ENCODE measurements at places on chromosomes 11 and 22.

DNA sequence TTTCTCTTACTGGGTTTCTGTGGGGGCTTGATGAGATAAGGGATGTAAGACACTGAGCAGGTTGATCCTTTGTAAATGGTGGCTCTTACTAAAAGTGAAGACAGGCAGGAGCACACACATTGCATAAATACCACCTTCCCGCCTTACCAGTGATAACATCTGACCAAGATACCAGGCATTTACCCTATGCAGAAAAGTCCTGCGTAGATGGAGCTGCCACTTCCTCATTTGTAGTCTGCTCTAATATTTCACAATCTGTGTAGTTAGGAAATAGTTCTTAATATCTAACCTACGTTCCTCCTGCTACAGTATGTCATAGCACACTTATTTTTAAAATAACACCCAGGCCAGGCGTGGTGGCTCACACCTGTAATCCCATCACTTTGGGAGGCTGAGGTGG is 23.9 kb upstream of the SWAP70 start:
- H3K36me3 ChIP-seq: no peaks in the 10 kb centered on the region
- H3K27ac ChIP-seq: peak overlapping the region; percentile 53
- H3K4me3 ChIP-seq: no peak overlapping the region

DNA sequence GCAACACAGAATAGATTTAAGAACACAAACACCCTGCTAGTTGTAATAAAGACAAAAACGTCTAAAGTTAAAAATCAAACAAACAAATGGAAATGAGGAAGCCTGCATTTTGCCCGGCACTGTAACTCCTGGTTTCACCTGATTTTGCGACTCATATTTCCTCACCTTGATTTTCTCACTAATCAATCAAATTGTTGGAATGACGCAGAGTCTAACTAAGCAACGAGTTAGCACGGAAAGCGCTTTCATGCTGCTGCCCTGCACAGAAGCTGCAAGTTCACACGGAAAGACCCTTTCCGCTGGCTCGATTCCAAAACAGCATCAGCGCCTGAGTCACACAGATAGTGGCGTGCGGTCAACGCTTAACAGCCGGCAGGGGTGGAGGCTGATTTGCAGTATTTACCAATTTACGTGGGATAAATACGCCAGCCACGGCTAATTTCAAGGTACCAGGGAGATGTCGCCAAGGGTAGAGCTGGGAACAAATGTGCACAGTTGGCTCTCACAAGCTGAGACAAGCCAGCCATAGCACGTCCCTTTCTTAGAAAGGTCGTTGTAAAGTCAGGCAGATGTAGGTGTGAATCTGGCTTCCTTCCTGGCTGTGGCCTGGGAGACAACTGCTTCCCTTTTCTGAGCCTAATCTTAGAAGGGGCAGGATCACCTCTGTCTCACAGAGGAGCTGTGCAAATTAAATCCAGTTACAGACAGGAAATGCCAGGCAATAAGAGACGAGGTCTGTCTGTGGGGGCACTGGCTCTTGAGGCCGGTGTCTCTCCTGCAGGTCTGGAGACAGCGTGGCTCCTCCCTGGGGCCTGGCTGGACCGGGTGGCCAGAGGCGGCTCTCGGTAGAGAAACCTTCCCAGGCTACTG is 76.9 kb upstream of the TTLL12 start:
- ATAC-seq: peak; percentile 20
- H3K4me3 ChIP-seq: no peak overlapping the region
- H3K27me3 ChIP-seq: peaks cover 3% of the 10 kb centered on the region
- no peaks in the 10 kb centered on the region for H3K4me1 ChIP-seq

DNA sequence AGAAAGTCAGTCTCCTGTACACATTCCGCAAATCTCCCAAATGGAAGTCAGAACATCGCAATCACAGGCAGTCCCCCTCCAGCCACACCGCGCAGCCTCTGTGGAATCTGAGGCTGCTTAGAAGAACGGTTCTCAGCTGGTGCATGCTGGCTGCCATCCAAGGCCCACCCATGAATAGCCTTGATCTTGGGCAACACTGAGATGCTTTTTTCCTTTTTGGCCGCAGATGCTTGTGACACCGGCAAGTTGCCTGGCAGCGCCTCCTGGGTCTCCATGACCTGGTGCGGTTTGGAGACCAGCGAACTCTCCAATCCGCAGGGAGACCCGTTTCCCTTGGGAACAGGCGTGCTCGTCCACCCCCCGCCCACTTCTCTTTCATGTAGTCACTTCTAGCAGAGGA is 26.3 kb upstream of the PHF21B start:
- no peaks in the 10 kb centered on the region for H3K36me3 ChIP-seq
- H3K4me1 ChIP-seq: no peaks in the 10 kb centered on the region
- H3K4me3 ChIP-seq: no peak overlapping the region
- peaks cover 37% of the 10 kb centered on the region for H3K27me3 ChIP-seq

DNA sequence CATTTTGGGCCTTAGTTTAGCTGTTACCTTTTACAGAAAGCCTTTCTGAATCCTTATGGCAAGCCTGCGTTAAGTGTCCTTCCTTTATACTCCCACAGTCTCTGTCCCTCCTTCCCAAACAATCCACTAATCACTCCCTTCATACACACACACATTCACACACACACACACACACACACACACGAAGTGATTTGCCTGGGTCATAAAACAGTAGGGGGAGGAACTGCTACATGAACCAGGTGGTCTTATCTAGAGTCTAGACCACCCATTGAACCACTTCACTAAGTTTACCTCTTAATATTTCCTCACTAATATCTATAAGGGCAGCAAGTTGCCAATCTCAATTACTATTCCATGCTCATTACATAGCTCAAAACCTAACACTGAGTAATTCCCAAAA is 196.7 kb upstream of the GUCY1A2 start:
- no peak for ATAC-seq
- H3K27ac ChIP-seq: no peak overlapping the region
- no peaks in the 10 kb centered on the region for H3K36me3 ChIP-seq
- H3K4me3 ChIP-seq: no peak overlapping the region
- no peaks in the 10 kb centered on the region for H3K27me3 ChIP-seq
- no peaks in the 10 kb centered on the region for H3K4me1 ChIP-seq

DNA sequence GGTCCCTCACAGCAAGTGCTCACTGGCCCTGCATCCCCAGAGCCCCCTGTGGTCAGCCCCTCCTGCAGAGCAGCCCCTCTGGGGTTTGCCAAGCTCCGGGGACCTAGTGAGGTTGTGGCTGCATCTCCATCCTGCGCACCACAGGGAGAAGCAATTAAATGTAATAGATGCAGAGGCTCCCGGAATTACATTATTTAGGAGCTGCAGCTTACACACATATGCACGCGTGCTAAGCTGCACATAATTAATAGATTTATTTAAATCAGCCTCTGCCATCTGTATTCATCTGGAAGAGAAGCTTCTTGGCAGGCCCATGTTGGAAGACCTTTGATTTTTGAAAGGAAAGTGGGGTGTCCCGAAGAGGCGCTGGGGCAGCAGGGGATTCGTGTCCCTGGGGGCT is 1271.5 kb downstream of the BRD1 start:
- no peaks in the 10 kb centered on the region for H3K4me1 ChIP-seq
- H3K27me3 ChIP-seq: peaks cover 56% of the 10 kb centered on the region
- no peak overlapping the region for H3K27ac ChIP-seq
- no peak for ATAC-seq
- no peak overlapping the region for H3K4me3 ChIP-seq
- H3K36me3 ChIP-seq: no peaks in the 10 kb centered on the region

DNA sequence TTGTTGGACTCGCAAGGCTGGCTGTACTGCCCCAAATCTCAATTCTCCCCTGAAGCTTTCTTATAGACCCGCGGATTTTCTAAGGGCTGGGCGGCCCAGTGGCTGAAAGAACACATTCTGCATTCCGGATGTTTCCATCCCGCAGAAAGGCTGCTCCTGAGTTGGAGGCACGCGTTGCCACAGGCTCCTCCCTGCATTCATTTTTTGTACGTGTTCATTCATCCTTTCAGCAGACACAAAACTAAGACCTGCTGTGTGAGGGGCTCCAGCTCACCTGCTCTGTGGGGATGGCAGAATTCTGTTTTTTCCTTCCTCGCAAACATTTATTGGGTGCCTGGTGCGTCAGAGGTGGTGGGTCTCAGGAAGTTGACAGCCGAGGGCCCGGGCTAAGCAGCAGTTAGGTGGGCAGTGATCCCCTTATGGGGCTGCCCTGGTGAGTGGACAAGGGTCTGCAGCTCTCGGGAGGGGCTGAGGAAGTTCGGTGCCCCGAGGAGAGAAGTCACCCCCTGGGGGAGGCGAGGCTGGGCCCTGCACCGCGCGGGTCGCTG is 23.7 kb downstream of the SHANK3 start:
- no peaks in the 10 kb centered on the region for H3K36me3 ChIP-seq
- H3K4me1 ChIP-seq: no peaks in the 10 kb centered on the region
- no peak overlapping the region for H3K4me3 ChIP-seq
- ATAC-seq: peak; percentile 28

DNA sequence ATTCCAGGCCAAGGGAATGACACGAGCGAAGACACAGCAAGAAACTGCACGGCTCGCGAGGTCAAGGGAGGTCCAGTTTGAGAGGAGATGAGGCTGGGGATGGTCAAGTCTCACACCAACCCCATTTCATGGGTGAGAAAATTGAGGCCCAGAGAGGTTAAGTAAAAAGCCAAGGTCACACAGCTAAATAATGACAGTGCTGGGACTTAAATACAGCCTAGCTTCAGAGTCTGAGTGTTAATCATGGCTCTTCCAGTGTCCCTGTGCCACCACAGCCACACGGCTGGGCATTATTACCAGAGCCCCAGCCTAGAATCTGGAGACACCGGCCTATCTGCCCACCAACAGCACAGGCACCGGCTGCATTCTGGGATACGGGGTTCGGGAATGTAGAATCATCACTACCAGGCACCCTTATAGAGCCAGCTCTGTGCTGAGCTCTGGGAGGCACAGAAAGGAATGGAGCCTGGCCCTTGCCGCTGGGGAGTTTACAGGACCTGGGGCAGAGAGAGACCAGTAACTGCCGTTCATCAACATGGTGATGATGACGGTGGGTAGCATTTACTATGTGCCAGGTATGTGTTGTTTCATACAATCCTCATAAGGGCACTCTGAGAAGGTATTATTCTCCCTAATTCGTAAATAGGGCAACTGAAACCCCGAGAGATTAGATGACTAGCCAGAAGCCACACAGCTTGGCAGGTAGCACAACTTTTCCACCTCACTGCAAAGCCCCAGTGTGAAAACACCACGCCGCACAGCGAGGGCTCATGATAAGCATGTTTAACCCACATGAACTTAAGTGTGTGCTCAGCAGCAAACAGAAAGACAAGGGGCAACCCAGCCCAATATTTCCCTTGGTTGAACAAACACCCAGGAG is 51.8 kb downstream of the CD6 start:
- no peaks in the 10 kb centered on the region for H3K36me3 ChIP-seq
- no peak overlapping the region for H3K27ac ChIP-seq
- peaks cover 4% of the 10 kb centered on the region for H3K4me1 ChIP-seq
- H3K27me3 ChIP-seq: peaks cover 25% of the 10 kb centered on the region

DNA sequence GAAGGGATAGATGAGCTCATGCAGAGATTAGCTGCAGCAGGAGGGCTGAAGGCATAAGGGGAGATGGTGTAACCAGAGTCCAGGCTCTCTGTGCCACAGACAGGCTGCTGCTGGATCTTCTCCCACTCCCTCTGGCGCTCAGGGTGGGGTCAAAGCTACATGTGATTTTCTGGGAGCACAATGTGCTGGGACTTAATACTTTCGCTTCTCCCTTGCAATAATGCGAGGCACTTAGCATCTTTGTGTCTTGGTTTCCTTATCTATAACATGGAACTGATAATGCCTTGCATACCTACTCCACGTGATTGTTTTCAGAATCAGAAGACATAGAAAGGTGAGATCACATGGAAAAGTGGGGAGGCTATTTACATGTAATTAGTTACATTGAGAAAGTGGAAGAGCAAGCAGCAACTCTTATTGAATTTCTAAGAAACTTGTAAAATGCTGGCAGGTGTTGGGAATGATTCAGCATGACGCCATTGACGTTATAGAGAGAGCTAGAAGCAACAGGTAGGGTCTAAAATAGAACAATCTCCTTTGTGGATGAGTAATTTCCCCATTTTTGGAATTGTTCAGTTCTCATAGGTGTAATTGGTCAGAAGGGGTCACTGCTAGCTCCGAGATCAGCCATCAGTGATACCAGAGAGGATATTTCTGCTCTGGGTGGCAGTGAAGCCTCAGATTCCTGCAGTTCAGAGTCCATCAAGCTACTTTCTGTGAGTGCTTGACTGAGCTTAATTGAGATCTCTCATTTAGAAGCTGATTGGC is 8.2 kb upstream of the OR9I1 start:
- H3K4me1 ChIP-seq: no peaks in the 10 kb centered on the region
- H3K4me3 ChIP-seq: no peak overlapping the region
- ATAC-seq: no peak

DNA sequence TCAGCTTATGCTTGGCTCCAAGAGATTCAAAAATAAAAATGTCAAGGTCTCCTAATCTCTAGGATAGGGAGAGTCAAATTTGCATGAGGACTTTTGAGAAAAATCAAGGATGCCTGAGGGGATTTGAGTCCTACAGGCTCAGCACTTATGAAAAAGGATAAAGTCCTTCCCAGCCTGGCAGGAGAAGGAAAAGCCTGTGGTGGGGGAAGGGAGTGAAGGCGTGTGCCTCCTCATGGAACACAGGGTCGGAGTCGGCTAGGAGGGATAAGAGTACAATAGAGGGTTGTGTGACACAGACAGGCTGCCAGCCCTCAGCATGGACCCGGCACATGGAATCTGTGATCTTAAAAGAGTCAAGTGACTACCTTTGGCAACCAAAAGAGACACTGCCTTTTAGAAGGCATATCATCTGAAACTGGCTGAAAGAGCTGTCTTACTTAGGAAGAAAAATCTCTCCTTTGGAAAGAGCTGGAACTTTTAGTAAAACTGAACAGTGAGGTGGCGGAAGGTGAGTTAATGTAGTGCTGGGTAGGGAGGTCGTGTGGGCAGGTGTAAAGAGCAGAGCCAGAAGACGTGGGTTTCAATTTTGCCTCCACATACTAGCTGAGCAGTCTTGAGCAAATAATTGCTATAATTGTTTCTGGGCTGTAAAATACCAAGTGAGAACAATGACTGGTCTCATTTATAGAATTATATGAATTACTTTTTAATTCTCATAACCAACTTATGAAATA is 58.8 kb upstream of the RDX start:
- H3K4me1 ChIP-seq: no peaks in the 10 kb centered on the region
- H3K4me3 ChIP-seq: no peak overlapping the region
- no peaks in the 10 kb centered on the region for H3K27me3 ChIP-seq
- no peak for ATAC-seq

DNA sequence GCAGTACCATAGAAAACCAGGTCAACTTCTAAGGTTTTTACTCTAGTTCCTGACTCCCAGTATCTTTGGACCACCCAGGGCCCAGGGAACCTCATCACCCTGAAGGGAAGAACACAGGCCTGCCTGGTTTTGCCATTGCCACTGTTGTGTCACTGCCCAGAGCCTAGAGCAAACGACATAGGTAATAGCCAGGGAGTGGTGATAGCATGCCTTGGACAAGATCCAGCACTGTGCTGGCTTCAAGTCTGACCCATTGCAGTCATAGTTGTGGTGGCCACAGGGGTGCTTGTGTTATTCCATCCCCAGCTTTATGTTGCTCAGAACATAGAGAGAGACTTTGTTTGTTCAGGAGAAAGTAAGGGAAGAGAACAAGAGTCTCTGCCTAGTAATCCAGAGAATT is 2310.2 kb downstream of the LRRC4C start:
- no peaks in the 10 kb centered on the region for H3K27me3 ChIP-seq
- ATAC-seq: no peak
- H3K27ac ChIP-seq: no peak overlapping the region
- no peaks in the 10 kb centered on the region for H3K36me3 ChIP-seq

GRCh38 chr22:26753125-26753862 is 95.9 kb downstream of the MIAT start:
- no peaks in the 10 kb centered on the region for H3K36me3 ChIP-seq
- H3K27ac ChIP-seq: no peak overlapping the region
- no peaks in the 10 kb centered on the region for H3K27me3 ChIP-seq
- H3K4me1 ChIP-seq: no peaks in the 10 kb centered on the region
- no peak for ATAC-seq

- ATAC-seq: no peak
- H3K4me1 ChIP-seq: no peaks in the 10 kb centered on the region
- H3K36me3 ChIP-seq: no peaks in the 10 kb centered on the region
Observed at GRCh38 chr11:110196241-110196754, 100.1 kb downstream of the RDX start.
